ENCODE measurements at places on chromosomes 2 and 18. TPM values are rescaled to one million over a fixed set of nuclear protein-coding genes. Genes with fewer than 3 reads are reported as not detected.

The B4GALT6 gene
- 24.2 TPM for total RNA-seq

The TFPI gene
- 286 TPM for total RNA-seq

The TTN gene
- total RNA-seq: 0.49 TPM

The DDX18 gene
- 50.4 TPM for total RNA-seq

- no peaks in the 10 kb centered on the region for H3K4me1 ChIP-seq
- no peaks in the 10 kb centered on the region for H3K36me3 ChIP-seq
- no peak overlapping the region for H3K4me3 ChIP-seq
Measured at GRCh38 chr2:120758181-120759144, 22.8 kb downstream of the GLI2 start.

GRCh38 chr2:127080938-127081755 lies 25.8 kb downstream of the BIN1 start:
- peaks cover 20% of the 10 kb centered on the region for H3K4me1 ChIP-seq
- H3K36me3 ChIP-seq: no peaks in the 10 kb centered on the region
- no peak overlapping the region for H3K4me3 ChIP-seq
- no peak for DNase-seq
- H3K27me3 ChIP-seq: no peaks in the 10 kb centered on the region

DNA sequence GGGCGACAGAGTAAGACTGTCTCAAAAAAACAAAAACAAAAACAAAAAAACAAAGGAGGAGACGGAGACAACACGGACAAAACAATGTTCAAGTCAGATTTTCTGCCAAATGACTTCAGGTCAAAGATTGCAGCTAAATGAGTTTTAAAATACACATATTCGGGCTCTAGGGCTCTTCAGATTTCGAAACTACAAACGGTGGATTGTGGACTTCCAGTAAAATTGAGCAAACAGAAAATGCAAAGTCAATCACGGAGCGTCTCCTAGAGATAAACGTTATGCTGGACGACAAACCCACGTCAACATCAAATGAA lies 558 bp downstream of the MRPS5 start:
- H3K4me3 ChIP-seq: peak overlapping the region; percentile 70
- no peaks in the 10 kb centered on the region for H3K36me3 ChIP-seq
- no peaks in the 10 kb centered on the region for H3K27me3 ChIP-seq
- peaks cover 7% of the 10 kb centered on the region for H3K4me1 ChIP-seq
- peak; percentile 41 for DNase-seq

- no peak overlapping the region for H3K4me3 ChIP-seq
- H3K36me3 ChIP-seq: no peaks in the 10 kb centered on the region
- H3K27ac ChIP-seq: no peak overlapping the region
- no peak for DNase-seq
Measured at GRCh38 chr2:199554026-199554425, 96.3 kb upstream of the SATB2 start.

DNA sequence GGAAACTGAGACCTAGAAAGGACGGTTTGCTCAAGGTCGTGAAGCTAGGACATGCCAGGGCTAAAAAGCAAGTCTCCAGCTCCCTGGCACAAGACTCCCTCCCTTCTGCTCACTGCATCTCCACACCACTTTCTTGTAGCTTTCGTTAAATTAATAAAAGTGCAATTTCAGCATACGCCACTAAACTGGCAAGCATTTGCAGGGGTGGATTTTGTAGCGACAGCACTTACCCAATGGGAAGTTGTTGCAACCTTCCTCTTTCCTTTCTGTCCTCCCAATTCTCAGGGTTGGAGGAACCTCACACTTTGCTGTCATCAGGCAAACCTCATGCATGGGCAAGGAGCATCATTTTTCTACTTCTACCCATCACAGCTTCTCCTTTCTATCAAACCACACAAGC lies 7.4 kb upstream of the RHOB start:
- no peaks in the 10 kb centered on the region for H3K27me3 ChIP-seq
- H3K36me3 ChIP-seq: no peaks in the 10 kb centered on the region
- no peak overlapping the region for H3K27ac ChIP-seq
- H3K4me1 ChIP-seq: peaks cover 25% of the 10 kb centered on the region
- DNase-seq: no peak

DNA sequence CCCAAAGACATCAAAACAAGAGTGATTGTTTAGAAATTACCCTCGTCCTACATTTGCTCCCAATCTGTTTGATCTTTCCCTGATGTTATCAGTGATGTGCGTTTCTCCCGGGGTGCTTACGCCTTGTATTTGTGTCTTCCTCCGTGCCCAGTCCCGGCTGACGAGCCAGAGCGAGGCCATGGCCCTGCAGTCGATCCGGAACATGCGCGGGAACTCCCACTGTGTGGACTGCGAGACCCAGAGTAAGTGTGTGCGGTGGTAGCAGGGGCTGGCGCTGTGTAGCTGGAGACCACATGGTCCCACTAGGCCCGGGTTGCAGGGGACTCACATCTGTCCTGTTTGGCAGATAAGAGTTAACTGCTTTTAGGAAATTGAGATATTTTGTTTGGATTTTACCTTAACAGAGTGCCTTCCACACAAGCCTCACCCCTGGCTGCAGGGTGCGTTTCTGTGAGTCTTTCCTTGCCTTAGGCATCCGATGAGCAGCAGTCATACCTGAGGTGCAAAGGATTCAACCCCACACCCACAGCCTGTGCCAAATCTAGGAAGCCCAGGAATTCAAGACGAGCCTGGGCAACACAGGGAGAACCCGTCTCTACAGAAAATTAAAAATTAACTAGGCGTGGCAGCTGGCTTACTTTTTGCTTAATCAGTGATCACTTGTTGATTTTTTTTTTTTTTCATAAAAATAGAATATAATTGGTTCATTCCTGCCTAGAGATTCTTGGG lies 127.4 kb downstream of the GBX2 start:
- no peak for DNase-seq
- no peak overlapping the region for H3K27ac ChIP-seq
- H3K4me3 ChIP-seq: no peak overlapping the region
- H3K4me1 ChIP-seq: no peaks in the 10 kb centered on the region

GRCh38 chr2:63856303-63856603 lies 14.6 kb downstream of the UGP2 start:
- no peaks in the 10 kb centered on the region for H3K27me3 ChIP-seq
- no peak overlapping the region for H3K4me3 ChIP-seq
- DNase-seq: no peak
- no peaks in the 10 kb centered on the region for H3K4me1 ChIP-seq
- H3K36me3 ChIP-seq: peaks cover 3% of the 10 kb centered on the region
- no peak overlapping the region for H3K27ac ChIP-seq

GRCh38 chr2:37740164-37740739 lies 68.8 kb upstream of the CDC42EP3 start:
- peak; percentile 4 for DNase-seq
- H3K4me3 ChIP-seq: no peak overlapping the region
- H3K4me1 ChIP-seq: peaks cover 4% of the 10 kb centered on the region
- H3K36me3 ChIP-seq: no peaks in the 10 kb centered on the region
- H3K27me3 ChIP-seq: no peaks in the 10 kb centered on the region

- H3K27me3 ChIP-seq: no peaks in the 10 kb centered on the region
- peaks cover 2% of the 10 kb centered on the region for H3K4me1 ChIP-seq
- no peak overlapping the region for H3K27ac ChIP-seq
- peaks cover 37% of the 10 kb centered on the region for H3K36me3 ChIP-seq
- DNase-seq: no peak
Measured at GRCh38 chr2:1645761-1646476, 98.4 kb downstream of the PXDN start.
